Spleen (tissue), 13 donors: ENCODE measurements at places on chromosomes 6 and 20. TPM values are rescaled to one million over a fixed set of nuclear protein-coding genes. Genes with fewer than 3 reads are reported as not detected.

GRCh38 chr6:55047451-55048044, 126.8 kb upstream of the HCRTR2 start:
- H3K36me3 ChIP-seq = no peaks in the 10 kb centered on the region
- no peaks in the 10 kb centered on the region for H3K27me3 ChIP-seq
- no peaks in the 10 kb centered on the region for H3K4me1 ChIP-seq
- no peak for DNase-seq
- H3K27ac ChIP-seq = no peak overlapping the region

GRCh38 chr20:61350500-61351250, 98.6 kb downstream of the CDH4 start:
- H3K36me3 ChIP-seq = no peaks in the 10 kb centered on the region
- no peak overlapping the region for H3K27ac ChIP-seq
- no peak overlapping the region for H3K4me3 ChIP-seq
- DNase-seq = peak; percentile 76

TTK gene
- total RNA-seq = 2.6 TPM

SLC32A1 gene
- total RNA-seq = not detected

SNX9 gene
- 29.0 TPM for total RNA-seq
